ENCODE measurements at places on chromosomes 3 and 15.

DNA sequence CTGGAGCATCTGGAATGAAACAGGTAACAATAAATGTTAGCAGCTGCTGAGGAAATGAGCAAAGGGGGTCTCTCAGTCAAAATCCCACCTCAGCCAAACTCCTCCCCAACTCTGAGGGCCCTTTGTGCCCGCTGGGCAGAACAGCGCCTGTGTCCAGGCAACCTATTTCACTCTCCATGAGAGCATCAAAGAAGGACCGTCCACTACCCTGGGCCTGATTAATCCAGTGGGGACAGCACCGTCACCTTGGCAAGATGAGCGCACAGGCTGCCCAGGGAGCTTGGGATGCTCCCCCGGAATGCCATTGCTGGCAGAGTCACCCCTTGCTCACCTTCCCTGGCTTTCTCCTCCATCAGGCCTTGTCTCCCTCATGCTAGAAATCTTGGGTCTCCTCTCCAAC is 97.4 kb upstream of the HACD2 start:
- no peak for DNase-seq

GRCh38 chr3:80993241-80993945 is 768.1 kb downstream of the GBE1 start:
- DNase-seq, result no peak

DNA sequence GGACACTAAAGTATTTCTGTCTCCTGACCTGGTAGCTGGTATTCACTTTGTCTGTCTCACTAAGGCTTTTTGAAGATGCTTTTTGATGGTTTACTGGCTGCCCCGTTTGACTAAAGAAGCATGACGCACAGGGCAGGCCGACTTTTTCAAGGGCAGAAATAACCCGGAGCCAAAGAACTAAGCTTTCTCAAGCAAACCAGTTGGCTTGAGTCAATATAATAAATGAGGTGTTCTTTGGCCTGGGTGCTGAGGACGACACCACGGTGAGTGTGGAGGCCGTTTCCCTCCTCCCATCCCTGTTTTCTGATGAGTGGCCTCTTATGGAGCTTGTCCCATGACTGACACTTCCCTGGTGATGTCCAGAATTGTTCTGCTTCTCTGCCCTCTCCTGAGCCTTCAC is 220.9 kb downstream of the ITPR1 start:
- DNase-seq, result no peak

DNA sequence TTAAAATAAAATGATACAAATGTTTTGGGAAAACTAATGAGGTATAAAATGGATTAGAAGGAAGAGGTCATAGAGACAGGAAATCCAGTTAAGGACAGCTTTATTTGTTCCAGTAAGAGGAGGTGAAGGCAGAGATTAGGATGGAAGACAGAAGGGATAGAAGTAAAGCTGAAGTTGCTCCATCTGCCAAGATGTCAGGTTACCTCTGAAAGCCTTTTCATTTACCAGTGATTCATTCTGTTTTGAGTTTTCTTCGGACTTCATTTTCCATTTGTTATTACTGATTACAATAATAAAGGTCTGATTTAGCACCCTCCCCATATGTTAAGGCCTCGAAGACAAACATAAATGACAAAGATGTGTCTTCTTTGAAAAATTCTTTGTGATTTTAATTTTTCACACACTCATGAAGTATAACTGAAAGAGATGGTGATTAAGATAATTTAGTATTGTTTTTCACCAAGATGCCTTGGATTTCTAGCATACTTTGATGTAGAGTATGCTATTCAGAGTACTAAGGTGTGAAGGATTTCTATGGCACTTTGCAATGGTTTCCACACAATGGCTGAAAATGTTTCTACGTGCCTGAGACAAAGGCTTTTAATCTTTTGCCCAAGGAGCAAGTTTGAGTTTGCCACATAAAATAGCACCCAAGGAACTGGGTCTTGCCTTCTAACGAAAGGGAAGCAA is 75.4 kb upstream of the PLAAT1 start:
- no peak for DNase-seq

All from effector CD4-positive, alpha-beta T cell (primary cell).